Activated naive CD8-positive, alpha-beta T cell treated with anti-CD3 and anti-CD28 coated beads, Interleukin-2, amount 10 ng/mL, durations not matched to agents 7 days and 5 days (primary cell): ENCODE measurements at places on chromosomes 6 and 20. TPM values are rescaled to one million over a fixed set of nuclear protein-coding genes. Genes with fewer than 3 reads are reported as not detected.

DNA sequence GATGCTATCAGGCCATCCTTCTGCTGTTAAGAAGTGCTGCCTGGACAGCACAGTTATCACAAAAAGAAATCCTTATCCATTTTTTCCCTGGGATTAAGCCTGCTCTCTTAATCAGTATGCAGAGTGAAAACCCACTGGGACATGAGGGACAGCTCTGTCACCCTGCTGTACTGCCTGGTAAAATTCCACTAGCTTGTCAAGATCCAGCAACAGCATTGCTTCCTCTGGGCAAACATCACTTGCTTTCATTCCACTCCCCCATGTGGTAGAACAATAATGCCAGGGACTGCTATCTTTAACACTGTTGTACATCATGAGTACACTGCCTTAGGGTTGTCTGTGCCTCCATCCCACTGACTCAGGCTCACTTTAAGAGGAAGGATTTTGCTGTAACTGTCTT lies 331.3 kb downstream of the KIF16B start:
- DNase-seq: no peak

GRCh38 chr6:31874836-31875572 lies 3.8 kb downstream of the SLC44A4 start:
- DNase-seq: no peak

DNA sequence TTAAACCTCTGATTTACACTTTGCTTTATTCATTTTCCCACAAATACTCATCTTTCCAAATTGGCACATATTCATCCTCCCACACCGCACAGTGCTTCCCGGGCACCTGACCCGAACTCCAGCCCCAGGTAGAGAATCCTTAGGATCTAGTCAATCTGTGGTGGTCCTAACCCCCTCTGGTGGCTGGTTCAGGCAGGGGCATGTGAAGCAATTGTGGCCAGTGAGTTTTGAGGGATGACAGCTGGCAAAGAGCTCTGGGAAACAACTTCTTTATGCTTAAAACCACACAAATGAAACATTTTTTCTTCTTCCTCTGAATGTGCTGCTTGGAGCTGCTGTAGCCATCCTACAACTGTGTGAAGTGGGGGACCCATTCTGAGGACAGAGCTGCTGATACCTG lies 54.7 kb downstream of the ELOVL5 start:
- no peak for DNase-seq

- DNase-seq: no peak
Observed at GRCh38 chr6:106132153-106132698, 46.1 kb downstream of the PRDM1 start.

Gene RIMS1
- total RNA-seq: not detected

Gene GRM1
- total RNA-seq: not detected

Gene GPR31
- not detected for total RNA-seq

Gene CHRNA4
- total RNA-seq: not detected
